Activated T-cell treated with anti-CD3 and anti-CD28 coated beads, Interleukin-2, amount 50 U/mL, for 24 hours (primary cell): ENCODE measurements at places on chromosomes 1 and 21.

- DNase-seq = no peak
Observed at GRCh38 chr21:35229290-35229689, 180.2 kb upstream of the RUNX1 start.

DNA sequence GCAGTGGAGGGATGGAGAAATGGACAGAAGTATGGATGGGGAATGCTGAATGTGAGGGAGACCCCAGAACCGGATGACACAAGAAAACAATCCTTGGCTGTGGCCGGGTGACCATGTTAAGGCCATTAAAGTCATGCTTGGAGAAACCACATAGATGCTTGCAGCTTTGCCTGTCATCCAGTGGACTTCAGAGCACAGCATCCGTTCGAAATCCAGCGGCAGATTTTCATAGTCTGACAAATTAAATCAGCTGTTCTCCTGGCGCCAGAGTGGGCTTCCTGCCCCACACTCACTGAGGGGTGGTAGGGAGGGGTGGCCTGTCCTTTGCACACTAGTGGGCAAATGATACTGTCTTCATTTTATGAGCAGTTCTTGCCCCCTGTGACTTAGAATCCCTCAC, 35.1 kb downstream of the ABCG1 start:
- DNase-seq = no peak

DNA sequence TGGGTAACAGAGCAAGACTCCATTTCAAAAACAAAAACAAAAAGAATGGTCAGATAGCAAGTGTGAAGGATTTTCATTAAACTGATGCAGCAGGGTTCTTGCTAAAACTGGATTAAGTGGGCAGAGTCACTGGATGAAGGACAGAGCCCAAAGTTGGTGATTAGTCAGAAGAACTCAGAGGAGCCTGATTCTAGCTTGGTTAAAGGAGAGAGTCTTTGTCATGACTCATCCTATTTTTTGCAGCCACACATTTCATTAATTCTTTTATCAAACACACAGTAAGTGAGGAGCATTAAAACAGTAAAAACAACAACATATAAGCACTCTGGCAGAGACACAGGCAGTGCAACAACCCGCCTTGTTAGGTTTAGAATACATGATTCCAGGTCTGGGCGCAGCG, 56.0 kb upstream of the EDARADD start:
- no peak for DNase-seq

DNA sequence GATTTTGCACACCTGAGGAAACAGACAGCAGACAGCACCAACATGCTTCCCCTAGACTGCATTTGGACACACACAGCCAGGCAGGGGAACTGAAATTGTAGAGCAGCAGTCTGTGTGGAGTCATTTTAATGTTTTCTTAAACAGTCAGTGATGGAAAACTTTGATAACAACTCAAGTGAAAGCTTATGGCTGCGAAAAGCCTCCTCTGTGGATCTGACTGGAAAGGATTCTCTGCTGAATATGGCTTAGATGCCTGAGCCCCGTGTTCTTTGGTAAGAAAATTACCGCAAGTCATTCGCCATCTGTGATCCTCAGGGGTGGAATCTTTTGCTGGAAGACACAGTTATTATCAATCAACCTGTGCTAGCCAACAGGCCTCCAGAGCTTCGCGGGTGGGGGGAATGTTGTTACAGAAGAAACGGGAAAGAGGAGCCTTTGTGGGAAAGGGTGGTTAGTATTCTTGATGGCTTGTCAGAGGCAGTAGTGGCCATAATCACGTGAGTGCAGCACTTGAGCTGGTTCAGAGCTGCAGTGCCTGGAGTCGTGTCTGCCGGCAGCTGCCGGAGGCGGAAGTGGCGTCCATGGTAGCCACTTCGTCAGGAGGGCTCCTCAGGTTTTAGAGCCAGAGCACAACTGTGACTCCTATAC, 204.7 kb downstream of the ST6GALNAC3 start:
- DNase-seq = no peak

DNA sequence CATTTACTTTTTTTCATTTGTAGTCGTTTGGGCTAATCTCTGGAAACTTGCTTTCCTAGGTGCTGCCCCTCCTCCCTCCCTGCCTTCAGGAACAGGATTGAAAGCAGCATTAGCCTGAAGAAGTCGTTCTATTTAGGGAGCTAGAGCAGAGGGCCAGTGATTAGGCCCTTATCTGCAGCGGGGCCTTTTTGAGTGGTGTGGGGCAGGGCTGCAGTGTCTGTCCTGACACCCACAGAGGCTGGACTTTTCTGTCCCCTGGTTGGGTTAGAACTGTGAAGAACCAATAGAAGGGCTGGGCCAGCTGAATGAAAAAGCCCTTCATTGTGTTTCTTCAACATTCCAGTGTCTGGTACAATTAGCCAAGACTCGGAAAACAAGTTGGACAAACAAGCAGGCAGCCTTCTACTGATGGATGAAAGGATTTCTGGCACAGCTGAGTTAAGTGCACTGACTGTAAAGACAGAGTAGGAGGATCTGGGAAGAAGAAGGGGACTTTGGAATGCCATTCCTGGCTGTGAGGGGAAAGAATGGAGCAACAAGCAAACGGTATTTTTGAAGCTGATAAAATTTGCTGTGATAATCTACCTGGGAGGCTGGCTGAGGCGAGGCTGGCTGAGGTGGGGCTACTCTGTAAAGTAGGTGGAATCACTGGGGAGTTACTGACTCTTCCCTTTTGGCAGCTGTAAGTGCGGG, 9.7 kb downstream of the MACF1 start:
- DNase-seq = no peak

DNA sequence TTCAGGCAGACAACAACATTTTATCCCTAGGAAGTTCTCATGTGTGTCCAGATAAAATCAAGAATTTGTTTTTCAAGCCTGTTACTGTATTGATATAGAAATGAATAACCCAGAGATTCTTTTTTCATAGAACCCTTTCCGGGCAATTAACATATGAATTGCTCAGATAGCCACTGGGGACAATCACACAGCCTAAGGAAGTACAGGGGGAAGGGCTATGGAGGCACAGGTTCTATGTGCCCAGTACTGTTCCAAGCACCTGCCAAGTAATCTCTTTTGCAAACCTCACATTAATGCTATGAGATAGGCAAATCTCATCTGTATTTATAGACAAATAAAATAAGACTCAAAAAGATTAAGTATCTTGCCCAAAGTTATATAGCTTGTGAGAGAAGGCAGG, 84.9 kb downstream of the NTNG1 start:
- no peak for DNase-seq

DNA sequence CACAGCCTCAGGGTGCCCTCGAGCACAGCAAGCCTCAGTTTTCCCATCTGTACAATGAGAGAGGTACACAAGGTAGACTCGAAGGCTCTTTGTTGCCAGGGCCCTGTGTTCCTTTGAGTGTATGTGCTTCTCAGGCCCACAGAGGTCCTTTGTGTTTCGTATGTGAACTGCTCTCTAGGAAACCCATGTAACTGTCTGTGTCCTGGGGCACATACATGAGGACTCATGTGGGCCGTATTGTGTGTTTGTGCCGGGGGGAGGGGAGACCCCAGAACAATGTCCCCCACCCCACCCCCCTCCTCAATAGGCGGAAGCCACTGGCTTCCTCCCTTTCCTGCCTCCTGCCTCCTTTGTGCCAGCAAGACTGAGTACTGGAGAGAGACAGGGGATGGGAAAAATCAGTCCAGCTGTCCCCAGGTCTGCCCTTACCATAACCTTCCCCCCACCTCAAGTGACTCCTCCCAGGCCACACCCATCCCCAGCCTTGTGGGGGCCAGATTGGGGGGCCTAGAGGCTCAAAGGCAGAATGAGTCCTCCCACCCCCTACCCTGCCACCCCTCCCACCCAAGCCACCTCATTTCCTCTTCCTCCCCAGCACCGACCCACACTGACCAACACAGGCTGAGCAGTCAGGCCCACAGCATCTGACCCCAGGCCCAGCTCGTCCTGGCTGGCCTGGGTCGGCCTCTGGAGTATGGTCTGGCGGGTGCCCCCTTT, at the start of gene TIE1:
Gene TIE1, plus strand, starts transcription at position 605 of the 717 bp plus-strand sequence. Its CDS starts 90 bp downstream, at position 695.
- no peak for DNase-seq

- DNase-seq = no peak
Observed at GRCh38 chr1:217343907-217344306, 287.0 kb downstream of the GPATCH2 start.

DNA sequence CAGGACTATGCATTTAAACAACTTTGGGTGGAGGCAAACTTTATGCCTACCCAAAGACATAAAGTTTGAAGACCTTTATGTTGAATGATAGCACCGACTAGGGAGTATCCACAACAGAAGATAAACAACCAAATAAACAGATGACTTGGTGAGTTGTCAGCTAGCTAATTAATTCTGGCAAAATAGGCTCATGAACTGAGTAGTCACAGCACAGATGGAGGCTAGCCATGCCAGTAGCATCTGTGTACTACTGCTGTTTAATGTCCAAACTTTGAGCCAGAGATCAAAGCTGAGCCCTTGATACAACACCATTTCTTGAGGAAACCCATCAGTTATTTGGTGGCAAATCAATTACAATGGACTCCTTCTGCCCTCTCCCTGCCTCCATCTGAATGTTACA, 40.3 kb upstream of the CCDC190 start:
- no peak for DNase-seq

DNA sequence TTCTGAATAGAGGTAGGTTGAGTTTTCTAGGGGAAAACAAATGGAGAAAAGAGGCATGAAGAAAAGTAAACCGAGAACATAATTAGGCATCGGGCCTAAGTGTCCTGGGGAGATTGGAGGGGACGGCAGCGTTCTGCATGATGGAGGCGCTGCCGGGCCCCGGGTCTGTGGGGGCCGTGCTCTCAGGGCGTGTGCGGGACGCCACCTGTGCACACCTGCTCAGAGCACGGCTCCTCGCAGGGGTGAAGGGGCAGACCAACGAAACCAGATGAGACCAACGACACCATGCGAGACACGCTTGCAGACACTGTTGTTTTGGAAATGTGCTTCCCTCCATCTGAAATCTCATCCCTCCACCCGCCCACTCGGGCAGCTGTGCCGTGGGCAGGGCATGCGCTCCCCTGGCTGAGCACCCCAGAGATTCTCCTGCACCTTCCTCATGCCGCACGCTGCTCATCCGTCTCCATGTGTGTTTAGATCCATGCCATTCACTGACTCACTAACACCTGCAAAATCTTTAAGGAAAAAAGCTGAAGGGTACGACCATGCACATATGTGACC, 28.2 kb upstream of the TRAPPC10 start:
- DNase-seq = no peak

DNA sequence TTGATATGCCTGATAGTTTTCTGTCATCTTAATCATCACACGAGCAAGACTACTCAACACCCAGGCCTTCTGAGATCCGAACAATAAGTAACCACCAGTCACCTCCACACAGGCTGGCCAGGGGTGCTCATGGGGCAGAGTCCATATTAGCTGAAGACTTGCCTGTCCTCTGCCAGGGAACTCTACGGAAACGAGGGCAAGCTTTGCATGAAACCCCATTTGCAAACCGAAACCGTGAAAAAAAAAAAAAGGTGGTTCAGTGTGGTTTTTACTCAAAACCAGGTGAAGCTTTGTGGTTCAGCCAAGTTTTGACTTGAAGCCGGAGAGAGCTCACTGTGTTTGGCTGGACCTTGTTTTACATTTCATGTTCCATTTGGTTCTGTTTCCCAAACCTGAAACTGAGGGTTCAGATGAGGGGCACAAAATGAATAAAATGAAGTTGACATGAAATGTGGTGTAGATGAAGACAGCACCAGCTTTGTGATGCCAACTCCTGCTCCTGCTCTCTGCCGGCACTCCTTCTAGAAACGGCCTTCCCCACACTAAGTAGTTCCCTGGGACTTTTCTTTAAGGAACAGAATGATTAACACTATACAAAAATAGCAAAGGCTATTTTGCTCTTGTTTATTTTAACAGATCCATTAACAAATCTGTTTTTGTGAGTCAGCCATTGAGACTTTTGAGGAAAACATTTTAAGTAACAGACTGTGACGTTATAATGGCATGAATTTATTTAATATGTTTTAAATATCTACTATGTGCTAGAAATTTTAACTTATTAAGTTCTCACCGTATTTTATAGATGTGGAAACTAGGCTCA, 74.7 kb downstream of the RUNX1 start:
- peak; percentile 74 for DNase-seq

DNA sequence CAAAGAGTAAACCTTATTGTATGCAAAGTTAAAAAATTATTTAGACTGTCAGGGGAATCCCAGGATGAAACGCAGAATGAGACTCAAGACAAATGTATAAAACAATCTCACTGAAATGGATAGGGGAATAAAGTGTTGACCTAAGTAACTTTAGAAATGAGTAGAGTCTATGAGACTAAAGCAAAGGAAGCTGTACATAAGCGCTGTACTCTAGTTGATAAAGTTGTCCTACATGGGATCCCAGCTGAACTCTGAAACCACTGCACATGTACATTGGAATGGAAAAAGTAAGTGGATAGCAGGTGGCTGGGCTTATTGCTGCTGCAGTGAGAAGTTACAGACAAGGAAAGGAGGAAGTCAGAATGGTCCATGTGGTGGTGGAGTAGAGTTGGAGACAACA, 18.7 kb downstream of the MMEL1 start:
- no peak for DNase-seq

DNA sequence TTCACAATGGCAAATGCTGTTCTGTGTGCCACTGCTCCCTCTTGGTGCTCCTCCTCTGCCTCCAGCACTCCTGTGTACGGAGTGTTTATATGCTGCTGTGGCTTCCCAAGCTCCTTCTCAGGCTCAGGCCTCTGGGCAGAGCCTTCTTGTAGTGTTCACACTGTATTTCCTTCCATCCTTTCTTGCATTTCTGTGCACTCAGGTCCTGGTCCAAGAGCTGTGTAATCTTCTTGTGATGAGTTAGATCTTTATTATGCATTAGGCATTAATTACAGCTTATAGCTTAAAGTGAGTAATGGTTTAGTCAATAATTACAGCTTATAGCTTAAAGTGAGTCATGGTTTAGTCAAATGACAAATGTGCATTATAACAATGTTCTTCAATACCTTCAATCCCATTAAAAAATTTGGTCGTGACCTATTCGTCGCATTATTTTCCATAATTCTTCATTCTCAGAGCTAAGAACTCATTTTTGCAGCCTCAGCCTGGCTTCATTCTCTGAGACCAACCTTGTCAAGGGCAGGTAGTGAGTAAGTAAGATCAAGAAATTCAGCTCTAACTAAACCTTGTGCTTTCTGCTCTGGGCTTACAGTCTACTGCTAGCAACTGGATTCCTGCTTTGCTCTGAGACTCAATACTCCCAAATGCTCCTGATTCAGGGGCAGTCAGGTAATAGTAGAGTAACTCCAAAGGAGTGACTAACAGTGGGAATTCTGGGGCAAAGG, 154.5 kb upstream of the SPAG17 start:
- DNase-seq = no peak

DNA sequence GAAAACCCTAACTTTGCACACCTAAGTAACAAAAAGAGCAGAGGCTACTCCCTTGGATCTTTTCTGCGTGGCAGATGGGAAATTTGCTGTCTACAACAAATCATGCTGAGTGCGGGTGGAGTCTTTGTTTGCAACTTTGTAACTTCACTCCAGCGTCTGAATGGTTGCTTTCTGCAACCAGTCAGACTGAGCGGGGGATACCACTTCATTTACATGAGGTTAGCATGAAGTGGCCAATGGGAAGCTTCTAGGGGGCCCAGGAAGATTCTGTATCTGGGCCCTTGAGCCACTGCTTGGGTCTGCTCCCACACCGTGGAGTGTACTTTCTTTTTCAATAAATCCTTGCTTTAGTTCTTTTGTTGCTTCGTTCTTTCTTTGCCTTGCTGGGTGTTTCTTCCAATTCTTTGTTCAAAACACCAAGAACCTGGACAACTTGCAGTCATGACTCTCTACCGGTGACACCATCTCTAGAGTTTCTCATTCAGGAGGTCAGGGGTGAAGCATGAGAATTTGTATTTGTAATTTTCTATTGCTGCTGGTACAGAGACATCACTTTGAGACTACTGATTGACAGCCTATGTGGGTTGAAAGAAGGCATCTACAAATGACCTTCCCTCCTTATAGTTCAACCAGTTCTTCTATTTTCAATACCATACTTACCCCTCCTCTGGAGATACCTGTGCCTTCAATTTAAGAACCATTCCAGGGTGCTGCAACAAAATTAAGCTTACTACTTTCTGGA, 55.8 kb upstream of the RC3H1 start:
- no peak for DNase-seq
